ENCODE measurements at places on chromosomes 7 and 10.

DNA sequence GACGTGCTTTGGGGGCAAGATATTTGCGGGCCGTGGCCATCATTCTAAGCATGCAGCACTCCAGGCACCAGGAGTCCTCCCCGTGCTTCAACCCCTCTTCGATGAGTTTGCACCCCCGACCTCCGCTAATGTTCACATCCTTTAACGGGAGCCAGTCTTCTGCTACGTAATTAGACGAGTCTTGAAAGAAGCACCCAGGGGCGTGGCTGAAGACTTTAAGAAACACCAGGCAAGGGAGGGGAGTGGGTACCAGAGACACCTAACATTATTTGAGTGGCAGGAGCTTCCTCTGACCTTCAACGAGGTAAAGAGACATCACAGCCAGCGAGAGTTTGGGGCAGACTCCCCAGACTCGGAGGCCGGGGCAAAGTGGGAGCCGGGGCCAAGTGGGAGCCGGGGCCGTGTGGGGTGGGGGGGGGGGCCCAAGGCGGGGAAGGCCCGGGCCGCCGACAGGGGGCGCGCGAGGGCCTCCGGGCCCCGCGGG, 31.1 kb upstream of the TOMM7 start:
- no peak for DNase-seq

DNA sequence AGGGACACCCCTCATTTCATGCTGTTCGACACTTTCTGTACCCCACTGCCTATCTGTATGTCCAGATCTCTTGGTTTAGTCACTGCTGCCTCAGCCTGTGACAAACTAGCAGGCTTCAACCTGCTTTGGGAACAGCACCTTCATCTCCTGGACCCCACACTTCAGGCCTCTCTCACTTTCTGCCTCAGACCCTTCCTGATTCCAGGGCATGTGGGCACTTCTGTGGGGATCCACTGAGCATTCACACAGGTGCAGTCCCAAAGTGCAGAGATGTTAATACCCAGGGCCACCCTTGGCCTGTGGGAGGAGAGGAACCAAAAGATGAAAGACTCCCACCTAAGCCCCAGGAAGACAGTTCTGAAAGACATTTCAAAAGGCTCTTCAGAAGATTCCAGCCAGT, 29.4 kb upstream of the C10orf71 start:
- DNase-seq = no peak

GRCh38 chr7:12930534-12930933, 243.1 kb downstream of the ARL4A start:
- no peak for DNase-seq

DNA sequence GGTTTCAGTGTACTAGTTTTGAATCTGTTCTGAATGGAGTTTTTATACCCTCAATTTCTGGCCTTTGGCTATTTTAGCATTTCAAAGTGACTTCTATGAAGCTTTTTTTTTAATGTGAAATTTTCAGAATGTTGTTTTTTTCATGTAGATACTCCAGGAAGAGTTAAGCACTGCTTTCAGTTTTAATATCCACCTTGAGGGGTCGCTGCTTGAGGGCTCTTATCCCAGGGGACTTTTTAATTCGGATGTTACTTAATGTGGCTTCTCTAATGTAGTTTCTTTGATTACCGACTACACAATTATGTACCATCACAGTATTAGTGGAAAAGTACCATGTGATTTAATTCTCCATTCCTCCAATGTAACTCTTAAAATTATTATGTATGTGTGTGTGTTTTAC, 5.2 kb downstream of the IFIT5 start:
- DNase-seq = no peak

GRCh38 chr10:116402858-116403257, 24.8 kb upstream of the PNLIPRP3 start:
- no peak for DNase-seq
